ENCODE measurements at places on chromosomes 4 and X.

DNA sequence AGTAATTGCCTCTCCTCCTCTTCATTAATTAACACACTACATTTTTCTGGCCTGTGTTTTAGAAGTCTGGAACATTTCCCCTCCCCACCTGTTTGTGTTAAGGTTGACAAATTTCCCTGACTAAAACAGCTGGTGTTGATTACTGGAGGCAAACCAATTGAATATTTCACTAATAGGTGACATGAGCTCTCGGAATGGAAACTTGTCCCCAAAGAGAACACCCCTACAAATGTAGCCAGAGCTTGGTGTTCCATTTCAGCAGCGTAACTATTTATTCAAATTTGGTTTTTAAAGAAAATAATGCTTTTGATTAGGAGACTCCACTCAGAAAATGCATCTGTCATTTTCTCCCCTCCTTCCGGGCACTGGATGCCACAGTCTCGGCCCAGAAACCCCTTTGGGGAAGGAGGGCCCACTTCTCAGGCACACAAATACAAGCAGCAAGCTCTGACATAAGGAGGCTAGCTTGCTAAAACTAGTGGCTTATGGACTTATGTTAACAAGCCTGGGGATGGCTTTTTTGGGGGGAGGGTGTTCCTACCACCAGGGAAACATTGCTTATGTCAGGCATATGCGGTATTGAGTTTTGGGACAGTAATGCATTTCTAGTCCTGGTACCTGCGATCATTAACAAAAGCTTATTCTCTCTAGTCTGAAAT is 2.2 kb downstream of the RNF150 start:
- no peak for DNase-seq

GRCh38 chr4:183906739-183907651 is 1.9 kb downstream of the STOX2 start:
- DNase-seq = no peak

DNA sequence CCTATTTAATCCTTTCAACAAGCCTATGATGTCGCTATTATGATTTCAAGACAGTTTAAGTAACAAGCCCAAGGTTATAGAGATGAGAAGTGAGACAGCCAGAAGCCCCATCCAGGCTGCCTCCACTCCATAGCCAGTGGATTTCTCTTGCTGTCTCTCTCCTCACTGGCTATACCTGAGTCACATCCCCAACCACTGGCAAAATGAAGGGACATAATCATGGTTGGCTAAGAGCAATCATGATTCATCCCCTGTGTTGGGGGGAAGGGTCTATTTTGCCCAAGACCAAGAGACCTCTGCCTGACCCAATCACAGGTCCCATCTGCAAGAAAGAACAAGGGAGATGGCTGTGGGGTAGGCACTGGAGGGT is 334.9 kb upstream of the GATB start:
- DNase-seq = no peak

DNA sequence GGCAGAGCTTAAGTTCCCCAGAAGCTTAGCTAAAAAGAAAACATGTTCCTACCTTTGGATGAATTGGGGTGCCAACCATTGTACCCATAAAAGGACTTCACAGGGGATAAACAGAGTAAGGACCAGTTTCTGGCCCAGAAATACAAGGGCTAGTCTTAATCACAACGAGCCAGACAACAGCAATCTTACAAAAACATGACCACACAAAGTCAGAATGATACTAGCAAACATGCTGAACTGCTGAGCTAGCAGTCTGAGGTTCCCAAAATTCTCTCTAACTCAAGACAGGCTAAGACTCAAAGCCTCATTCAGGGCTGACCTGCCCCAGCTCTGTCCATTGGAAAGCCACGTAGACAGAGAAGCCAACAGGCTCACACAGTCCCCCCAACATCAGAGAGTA is 40.3 kb downstream of the ATP11C start:
- DNase-seq = no peak

DNA sequence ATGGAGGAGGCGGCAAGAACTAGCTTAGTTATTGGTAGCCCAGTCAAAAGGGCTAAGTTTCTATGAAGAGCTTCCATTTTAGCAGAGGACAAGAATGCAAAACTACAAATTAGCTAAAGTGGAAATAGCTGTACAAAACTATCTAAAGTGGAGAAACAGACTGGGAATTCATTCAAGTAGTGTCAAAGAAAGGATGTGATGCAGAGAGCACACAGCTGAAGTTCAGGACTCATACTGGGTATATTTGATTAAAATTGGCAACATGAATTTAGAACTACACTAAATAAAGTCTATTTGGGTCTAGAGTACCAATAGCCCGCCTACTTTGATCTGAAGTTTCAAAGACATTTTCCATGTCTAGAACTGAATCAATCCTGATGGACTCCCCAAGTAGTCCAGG is 33.1 kb upstream of the GNRHR start:
- no peak for DNase-seq

GRCh38 chr4:180134091-180134866 is 2108.9 kb upstream of the TENM3 start:
- DNase-seq = no peak

DNA sequence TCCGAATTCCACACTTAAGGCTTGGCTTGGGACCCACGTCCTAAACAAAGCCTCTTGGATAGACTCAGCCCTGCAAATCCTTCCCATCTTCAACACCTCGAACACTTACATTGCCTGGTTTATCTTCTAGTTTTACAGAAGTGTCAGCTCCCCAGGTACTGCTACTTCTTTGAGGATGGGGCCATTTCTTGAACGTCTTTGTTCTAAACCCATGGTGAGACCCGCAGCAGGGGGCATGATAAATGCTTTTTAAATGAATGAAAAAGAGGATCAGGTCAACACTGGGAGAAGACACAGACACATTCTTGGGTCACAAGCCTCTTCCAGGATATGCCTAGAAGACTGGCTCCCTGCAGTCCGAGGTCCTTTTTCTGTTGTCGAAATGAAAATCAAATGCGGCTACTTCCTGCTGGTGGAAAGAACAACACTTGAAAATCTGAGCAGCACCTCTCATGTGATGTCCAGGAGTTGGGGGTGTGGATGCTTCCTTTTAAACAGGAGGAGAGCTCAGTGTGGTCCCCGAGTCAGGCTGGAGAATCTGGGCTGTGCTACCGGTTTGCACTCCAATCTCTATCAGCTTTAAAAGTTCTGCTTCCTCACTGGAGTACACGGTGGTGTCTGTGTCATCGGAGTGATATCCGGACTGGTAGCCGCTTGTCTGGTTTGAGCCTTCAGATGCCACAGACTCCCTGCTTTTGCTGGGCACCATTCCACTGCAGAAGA is 45.8 kb downstream of the KDR start:
- DNase-seq = no peak

GRCh38 chrX:113741744-113742143 is 842.1 kb upstream of the HTR2C start:
- no peak for DNase-seq

DNA sequence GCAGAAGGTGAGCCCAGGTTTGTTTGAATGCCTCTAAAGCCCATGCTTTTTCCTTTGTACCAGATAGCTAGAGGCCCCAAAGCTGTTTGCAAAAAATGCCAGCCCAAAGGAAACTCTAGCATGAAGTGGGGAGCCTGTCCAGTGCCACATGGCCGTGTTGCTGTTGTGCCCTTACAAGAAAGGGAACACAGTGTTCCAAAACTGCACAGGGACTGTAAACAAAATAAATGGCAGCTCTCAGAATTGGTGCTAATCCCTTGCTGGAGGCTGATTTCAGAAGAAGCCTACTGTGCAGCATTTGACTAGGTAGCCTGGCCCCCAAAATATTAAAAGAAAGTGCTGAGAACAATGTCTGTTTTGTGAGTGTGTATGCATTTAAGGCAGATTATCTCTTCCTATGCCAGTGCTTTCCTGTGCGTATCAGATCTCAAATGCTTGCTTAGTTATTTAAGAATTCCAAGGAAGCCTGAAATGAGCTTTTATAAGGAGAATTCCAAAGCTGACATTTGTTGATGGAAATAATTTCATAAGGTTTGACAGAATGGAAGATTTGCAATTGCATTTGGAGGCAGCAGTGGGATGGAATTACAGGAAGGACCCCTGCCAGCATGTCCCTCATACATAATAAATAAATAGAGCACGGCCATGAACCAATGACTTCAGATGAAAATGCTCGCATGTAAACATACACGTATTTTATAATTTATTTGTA is 115.7 kb downstream of the IRF2 start:
- DNase-seq = no peak

- no peak for DNase-seq
Measured at GRCh38 chr4:4395849-4396627, 9.1 kb downstream of the NSG1 start.

GRCh38 chr4:74000301-74000700 is 1.8 kb upstream of the CXCL5 start:
- DNase-seq = no peak

GRCh38 chrX:48531358-48531959 is 8.1 kb upstream of the TBC1D25 start:
- DNase-seq = no peak

- no peak for DNase-seq
Measured at GRCh38 chr4:81337211-81337610, 122.2 kb upstream of the PRKG2 start.

GRCh38 chr4:105991726-105992125 is 96.5 kb downstream of the NPNT start:
- no peak for DNase-seq

DNA sequence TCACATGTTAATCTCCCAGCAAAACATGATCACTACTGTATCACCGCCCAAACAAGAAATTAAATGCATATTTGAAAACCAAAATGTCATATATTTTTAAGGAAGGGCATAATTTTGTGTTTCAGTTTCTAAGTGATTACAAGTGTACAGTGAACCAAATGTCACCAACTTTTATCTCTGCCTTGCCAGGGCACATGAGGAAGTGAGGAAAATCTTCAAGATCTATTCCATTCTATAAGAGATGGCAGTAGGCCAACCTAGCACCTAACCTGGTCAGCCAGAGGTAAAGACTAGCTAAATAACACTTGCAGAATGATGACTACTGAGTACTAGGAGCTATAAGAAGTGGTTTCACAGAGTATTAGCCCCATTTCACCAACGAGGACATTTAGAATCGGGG is 107.2 kb downstream of the ATP11C start:
- no peak for DNase-seq

- DNase-seq = no peak
Measured at GRCh38 chr4:159210975-159211374, 108.1 kb downstream of the RAPGEF2 start.

DNA sequence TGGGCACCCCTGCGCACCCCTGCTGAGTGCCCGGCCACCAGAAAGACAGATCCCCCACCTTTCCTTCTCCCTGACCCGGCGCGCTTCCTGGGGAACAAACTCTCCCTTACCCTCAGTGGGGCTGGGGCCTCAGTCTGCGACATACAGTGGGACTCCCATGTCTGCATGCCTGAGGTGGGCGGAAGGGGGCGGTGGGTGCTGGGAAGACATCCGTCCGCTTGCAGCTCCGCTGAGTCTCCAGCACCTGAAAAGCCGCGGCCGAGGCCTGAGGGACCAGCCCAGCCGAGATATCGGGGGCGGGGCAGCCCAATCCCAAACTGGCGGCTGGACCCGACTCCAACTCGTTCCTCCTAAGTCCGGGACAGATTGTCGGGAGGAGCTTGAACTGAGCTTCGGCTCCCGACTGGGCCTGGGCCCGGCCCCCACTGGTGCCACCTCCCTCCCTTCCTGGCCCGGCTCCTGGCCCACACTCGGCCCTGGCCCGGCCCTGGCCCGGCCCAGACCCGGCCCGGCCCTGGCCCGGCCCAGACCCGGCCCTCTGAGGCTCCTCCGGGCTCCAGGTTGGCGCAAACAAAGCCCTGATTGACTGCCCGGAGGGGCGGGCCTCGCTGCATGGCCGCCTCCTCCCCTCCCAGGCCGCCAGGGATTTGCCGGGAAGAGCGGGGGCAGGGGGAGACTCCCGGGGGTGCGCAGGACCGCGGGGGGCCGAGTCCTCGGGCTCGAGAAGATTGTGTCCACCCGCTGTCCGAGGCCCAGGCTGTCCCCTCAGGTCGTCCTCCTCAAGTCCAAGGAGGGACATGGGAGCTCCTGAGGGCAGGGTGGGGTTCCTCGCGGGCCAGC is 877 bp upstream of the SLC16A2 start:
- DNase-seq = no peak
